ENCODE measurements at places on chromosomes 5 and 9.

DNA sequence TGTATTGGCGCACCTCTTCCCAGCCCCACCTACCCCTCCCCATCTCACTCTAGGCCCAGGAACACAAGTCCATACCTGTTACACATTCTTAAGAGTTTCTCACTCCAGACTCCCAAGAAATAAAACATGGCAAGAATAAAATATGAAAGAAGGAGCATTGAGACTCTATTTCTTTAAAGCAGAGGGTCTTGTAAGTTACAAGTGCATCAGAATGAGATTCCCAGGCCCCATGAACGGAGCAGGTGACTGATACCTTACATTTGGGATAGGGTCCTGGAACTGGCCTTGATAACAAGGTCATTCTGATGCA lies 5.7 kb downstream of the EGR1 start:
- DNase-seq = peak; percentile 30

GRCh38 chr5:10578293-10578665 lies 14.4 kb downstream of the ANKRD33B start:
- DNase-seq = no peak

DNA sequence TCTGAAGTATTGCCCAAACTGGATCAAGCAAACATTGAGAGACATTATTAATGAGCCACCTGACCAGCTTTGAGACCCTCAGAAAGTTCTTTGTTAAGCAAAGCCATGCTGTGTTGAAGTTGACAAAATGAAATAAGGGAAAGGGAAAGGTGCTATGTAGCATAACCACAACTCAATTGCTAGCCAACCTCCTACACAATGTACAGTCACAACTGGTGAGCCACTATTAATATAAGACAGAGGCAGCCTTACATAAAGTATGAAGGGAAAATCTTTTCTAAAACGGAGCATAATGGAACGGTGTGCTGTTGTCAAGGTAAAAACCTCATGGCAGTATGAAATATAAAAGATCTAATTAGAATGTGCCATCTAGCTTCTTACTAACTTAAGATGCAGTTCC lies 375.8 kb upstream of the ST8SIA4 start:
- DNase-seq = no peak

DNA sequence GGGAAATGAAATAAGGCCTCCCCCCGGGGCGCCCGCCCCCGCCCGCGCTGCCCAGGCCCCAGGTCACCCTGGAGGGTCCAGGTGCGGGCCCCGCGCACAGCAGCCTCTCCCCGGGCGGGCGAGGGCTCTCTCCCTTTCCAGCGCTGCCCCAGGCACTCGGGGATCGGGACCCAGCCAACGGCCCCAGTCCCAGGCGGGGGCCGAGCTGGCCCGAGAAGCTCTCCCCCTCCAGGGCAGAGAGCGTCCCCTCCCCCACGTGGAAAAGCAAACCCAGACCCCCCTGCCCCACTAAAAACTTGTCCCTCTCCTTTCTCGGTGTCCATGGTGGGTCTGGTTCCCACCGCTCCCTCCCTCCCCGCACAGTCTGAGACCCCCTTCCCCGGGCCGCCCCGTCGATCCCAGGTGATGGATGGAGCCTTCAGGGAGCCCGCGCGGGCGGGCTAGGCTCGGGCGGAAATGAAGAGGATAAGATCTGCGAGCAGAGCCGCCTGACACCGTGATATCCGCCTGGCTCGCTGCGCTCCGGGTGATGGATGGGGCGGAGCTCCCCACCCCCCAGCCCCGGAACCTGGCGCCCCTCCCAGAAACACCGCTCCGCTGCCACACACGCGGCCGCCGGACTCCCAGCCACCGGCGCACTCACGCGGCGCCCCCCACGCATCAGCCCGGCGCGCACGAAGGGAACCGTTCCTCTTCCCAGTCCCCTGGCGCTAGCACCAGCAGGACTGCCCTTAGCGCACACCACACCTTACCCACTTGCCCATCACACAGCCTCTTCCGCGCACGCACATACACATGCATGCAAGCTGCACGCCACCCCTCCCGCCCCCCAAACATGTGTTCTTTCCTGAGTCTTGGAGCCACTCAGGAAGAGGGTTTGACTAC lies 81.7 kb upstream of the ZBTB43 start:
- peak; percentile 30 for DNase-seq

- DNase-seq = no peak
These were observed 138.5 kb downstream of the ARHGAP26 start for GRCh38 chr5:142908659-142909058.

DNA sequence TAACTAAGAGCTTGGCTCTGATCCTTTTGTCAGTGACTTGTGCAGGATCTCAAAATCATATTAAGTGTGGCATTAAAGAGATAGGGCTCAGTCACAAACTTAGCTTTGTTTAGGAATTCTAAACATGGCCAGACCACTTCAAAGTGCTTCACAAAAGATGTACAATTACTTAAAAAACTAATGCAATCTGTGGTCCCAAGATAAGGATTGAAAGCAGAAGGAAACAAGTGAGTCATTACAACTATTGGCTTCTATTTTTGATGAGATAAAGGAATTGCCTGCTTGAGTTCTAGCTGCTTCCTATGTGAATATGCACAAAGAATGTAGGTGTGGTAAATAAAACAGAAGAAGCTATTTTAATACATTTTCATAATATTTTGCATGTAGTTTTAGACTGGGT lies 44.9 kb upstream of the SLC12A2 start:
- DNase-seq = peak; percentile 77

GRCh38 chr9:132671620-132672412 lies 1.6 kb downstream of the GTF3C4 start:
- DNase-seq = peak; percentile 79

DNA sequence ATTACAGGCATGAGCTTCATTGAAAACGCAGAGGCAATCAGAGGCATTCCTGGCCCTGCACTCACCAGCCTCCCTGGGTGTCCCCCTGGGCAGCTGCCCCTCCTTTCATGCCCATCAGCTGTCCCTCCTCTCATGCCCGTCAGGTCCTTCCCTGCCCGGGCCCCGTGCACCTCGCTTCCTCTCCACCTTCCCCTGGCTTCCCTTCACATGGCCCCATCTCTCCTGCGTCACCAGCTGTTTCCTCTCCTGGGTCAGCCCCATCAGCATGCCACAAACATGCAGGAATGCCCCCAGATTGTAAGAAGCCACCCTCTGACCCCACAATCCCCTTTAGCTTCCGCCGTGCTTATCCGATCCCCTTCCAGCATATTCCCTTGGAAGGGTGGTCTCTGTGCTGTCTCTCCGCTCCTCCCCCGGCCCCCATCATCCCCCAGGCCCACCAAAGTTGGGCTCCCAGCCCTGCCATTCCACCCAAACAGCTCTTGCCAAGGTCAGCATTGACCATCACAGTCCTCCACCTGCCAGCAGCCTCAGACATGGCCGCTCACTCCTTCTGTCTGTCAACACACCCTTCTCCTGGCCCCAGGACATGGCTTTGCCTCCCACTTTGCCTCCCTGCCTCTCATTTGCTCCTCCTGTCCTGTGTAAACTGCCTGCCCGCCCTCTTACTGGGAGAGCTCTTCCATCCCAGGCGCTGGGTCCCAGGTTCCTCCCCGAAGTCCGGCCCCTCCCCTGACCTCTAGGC lies 98.6 kb upstream of the IER5L start:
- no peak for DNase-seq

GRCh38 chr5:61423487-61424145 lies 91.6 kb downstream of the ZSWIM6 start:
- DNase-seq = no peak

DNA sequence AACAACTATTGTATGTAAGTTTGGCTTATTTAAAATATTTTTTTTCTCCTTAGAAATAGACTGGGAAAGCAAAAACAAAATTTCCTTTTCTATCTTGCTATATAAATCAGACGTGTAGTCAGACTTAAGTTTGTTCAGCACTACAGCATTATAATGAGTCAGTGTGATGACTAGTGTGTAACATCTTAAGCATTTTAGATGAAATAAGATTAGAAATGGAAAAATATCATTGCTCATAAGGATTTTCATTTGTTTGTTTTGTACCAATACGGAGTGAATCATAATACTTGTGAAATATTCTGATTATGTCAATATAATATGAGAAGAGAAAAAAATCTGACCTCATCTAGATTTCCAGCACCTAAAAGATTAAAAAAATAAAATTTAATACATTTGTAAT lies 64.7 kb upstream of the RICTOR start:
- DNase-seq = peak; percentile 96

GRCh38 chr5:171920765-171921391 lies 85.6 kb downstream of the FBXW11 start:
- no peak for DNase-seq

DNA sequence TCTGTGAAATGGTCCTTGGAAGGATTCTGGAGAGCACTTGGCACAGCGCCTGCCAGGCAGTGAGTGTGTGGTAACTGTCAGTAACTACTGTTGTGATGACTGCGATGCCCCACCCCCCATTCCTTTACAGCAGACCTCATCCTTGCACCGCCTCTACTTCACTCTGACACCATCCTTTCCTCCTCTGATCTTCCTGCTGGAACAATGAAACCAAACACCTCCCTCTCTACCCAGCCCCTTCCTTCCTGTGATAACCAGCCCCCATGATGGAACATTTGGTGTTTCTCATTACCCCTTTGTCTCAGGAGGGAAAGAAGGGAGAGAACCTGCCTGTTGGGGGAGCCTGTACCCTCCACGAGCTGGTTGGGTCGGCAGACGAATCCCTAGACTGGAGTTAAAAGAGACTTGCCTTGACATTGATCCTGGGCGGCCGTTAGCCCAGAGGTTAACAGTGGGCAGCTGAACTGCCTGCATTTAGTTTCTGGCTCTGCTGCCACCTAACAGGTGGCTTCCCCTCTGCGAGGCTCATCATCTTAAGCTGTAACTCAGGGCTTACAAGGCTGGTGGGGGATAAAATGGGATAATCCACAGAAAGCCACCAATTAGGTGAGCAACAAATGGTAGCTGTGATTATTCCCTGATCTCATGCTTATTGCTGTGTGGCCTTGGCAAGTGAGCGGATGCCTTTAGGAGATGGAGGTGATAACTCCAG lies 34.2 kb upstream of the GRPEL2 start:
- DNase-seq = peak; percentile 45

DNA sequence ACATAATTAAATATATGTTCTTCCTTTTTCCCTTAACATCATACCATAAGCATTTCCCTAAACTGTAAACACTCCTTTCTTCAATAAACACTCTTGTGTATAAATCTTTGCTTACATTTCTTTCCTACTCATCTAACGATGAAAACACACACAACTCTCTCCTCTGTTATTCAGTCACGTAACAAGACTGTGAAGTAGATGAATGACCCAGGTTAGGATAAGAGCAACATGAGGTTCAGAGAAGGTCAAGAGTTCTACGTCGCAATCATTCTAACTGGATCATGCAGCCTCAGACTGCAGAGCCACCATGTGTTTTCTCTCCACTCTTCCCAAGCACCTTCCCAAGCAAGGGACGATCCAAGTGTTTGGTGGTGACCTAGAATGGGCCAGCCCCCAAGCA lies 70.5 kb upstream of the SPTLC1 start:
- no peak for DNase-seq

- no peak for DNase-seq
These were observed 12.6 kb downstream of the LRSAM1 start for GRCh38 chr9:127463911-127464310.

DNA sequence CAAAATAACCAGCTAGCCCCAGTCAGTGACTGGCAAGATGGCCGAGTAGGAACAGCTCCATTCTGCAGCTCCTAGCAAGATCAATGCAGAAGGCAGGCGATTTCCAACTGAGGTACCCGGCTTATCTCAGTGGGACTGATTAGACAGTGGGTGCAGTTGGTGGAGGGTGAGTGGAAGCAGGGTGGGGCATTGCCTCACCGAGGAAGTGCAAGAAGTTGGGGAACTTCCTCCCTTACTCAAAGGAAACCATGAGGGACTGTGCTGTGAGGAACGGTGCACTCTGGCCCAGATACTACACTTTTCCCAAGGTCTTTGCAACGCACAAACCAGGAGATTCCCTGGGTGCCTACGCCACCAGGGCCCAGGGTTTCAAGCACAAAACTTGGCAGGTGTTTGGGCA lies 9.6 kb upstream of the BTNL8 start:
- no peak for DNase-seq

DNA sequence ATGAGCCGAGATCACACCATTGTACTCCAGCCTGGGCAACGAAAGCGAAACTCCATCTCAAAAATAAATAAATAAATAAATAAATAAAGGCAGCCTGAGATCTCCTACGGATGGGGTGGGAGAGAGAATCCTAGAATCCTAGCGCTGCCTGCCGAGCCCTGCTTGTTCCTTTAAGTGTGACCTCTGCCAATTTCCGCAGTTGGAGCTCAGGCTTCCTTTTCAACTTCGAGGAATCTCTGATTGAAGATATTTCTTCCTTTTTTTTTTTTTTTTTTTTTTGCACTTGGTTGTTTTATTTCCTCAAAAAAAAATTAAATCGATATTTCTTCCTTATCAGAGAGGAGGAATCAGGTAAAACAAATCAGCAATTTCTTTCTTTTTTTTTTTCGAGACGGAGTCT lies 27.3 kb upstream of the MATR3 start:
- no peak for DNase-seq

DNA sequence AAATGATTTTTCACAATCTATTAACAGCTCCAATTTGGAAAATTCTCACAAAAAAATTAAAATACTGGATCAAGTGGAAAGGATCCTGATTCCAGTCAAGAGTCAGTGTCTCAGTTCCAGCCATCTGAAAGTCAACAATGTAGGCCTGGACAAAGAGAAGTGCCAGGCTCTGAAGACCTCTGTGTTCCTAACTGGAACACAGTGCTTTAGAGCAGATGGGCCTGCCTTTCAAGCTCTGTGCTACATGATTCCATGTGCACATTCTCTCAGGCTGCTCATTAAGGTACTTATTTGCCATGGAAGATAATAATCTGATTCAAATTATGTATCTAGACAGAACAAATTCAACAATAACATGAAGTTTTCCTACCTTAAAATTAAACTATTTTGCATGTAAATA lies 30.2 kb upstream of the ALDH1A1 start:
- no peak for DNase-seq

GRCh38 chr9:121989010-121989409 lies 104.1 kb downstream of the TTLL11 start:
- DNase-seq = peak; percentile 33

- peak; percentile 42 for DNase-seq
These were observed 18.0 kb upstream of the GABBR2 start for GRCh38 chr9:98726735-98727134.

DNA sequence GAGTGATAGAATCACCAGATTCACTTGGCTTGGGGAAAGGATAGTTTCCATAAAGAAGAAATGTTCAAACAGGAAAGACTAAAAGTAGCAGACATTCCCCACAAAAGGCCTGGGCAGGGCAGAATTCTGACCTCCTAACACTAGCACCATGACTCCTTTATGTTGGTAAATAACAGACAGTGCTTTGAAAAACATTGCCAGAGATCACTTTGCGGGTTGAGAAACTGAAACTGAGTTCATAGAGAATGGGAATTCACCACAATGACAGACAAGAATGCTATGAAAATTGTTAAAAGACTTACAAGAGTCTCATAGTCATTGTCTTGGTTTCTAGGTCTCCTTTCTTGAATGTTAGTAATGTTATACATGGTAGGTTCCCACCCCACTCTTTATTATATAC lies 172.5 kb upstream of the GLRA1 start:
- no peak for DNase-seq

DNA sequence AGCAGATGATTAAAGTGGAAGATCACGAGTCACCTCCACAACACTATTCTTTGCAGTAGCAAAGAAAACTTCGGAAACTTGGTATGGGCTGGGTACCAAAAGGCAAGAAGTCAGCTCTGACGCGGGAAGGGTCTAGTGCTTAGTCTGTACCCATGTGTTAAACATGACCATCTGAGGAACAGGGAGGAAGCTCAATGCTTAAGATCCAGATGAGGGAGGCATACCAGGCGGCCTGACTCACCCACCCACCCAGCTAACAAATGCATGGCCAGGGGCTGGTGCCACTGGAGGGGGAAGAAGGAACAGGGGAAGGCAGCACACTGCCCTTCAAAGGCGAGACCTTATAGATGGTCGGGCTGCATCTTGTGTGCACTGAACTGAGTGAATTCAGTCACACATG lies 41.8 kb downstream of the CAMSAP1 start:
- DNase-seq = peak; percentile 40

Data from ELR (cell line).